Activated CD4-positive, alpha-beta T cell treated with anti-CD3 and anti-CD28 coated beads for 4 hours (primary cell): ENCODE measurements at places on chromosomes 7 and 10.

DNA sequence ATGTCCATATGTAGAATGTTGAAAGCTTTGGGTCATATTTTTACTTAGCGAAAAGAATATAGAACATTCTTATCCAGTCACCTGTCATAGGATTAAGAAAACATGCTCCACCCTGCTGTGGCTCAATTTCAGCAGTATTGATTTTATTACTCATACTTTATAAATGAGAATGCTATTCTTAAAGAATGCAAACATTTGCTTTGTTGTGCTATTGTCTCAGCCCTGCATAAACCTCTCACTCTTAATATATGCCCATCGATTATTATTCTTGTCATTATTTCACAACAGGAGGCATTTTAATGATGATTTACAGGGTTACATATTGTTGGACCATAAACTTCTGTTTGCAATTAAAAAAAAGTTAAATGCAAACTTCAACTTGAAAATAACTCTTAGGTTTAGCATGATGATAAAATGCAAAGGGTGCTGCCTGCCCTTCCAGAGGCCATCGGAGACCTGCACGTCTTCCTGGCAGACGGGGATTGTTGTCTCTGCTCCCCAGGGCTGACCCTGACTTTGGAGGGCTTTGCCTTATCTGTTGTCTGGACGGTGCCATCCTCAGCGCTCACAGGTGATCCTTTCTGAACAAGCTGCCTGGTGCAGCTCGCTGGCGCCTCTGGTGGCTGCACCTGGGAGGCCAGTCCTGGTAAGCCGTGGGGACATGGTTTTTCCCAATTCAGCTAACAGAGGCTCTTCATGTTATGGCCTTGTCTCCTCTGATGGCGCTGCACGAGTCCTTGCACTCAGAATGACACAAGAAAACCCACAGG is 50.0 kb upstream of the SHH start:
- no peak for DNase-seq

DNA sequence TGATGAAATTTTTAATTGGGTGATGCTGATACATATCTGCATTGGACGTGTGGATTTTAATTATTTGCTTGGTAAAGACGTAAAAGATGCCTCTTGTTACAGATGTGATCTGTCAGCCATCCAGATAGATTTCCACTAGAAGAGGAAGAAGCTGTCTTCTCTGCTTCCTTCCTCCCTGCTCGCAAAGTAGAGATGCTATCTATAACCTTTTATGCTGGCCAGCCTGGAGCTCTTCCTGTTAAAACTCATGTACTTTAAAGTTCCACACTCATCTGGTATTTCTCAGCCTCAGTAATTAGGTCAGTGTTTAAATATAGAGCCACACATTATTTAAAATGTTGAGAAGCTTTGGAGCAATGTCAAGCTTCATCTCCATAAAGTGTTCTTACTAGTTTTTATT is 51.2 kb upstream of the TMEM229A start:
- no peak for DNase-seq

GRCh38 chr10:86109421-86109820 is 257.2 kb downstream of the GRID1 start:
- DNase-seq, result no peak

GRCh38 chr10:116892907-116893685 is 43.8 kb downstream of the ENO4 start:
- DNase-seq, result no peak

DNA sequence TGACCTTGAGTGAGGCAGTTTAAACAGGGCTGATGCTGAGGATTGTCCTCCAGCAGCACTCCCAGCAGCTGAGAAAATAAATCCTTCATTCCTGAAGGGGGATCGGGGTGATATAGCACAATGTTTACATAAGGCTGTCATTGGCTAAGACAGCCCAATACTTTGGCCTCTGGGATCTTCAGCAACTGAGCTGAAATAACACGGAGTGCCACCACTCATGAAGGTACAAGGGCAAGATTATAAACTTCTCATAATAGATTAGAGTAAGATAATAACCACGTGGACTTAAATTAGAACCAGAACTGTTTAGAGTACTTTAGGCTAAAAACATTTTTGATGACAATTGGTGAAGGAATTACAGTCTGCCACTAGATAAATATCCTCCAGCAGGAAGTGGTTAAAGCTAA is 70.0 kb upstream of the PAPSS2 start:
- DNase-seq, result no peak

DNA sequence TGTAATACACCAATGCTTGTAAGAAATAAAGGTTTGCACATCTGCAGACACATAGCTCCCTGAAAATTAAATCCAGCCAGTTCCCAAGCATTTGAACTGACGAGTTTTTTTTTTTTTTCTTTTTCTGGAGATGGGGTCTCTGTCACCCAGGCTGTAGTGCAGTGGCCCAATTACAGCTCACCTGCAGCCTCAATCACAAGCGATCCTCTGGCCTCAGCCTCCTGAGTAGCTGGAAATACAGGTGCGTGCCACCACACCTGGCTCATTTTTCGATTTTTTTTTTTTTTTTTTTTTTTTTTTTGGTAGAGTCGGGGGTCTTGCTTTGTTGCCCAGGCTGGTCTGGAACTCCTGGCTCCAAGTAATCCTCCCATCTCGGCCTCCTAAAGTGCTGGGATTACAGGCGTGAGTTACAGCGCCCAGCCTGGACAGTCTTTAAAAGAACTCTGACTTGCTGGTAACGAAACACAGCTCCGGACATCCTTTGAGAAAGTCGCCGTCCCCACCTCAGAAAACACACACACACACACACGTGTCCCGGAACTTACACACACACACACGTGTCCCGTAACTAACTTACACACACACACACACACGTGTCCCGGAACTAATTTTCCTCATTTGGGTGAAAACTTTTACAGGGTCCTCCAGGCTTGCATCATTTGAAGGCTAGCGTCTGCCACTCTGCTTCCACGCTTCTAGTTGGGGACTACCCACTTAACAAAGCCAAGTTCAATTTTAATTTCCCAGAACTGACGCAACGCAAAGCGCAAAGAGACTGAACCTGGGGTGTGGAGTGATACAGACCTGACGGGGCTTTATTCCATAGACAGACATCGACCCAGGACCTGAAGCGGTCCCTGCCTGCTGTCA is 18.6 kb downstream of the OCM2 start:
- DNase-seq, result no peak

GRCh38 chr7:104795616-104796398 is 218.2 kb upstream of the KMT2E start:
- no peak for DNase-seq

GRCh38 chr7:37081436-37081835 is 357.1 kb upstream of the AOAH start:
- DNase-seq, result peak; percentile 32

DNA sequence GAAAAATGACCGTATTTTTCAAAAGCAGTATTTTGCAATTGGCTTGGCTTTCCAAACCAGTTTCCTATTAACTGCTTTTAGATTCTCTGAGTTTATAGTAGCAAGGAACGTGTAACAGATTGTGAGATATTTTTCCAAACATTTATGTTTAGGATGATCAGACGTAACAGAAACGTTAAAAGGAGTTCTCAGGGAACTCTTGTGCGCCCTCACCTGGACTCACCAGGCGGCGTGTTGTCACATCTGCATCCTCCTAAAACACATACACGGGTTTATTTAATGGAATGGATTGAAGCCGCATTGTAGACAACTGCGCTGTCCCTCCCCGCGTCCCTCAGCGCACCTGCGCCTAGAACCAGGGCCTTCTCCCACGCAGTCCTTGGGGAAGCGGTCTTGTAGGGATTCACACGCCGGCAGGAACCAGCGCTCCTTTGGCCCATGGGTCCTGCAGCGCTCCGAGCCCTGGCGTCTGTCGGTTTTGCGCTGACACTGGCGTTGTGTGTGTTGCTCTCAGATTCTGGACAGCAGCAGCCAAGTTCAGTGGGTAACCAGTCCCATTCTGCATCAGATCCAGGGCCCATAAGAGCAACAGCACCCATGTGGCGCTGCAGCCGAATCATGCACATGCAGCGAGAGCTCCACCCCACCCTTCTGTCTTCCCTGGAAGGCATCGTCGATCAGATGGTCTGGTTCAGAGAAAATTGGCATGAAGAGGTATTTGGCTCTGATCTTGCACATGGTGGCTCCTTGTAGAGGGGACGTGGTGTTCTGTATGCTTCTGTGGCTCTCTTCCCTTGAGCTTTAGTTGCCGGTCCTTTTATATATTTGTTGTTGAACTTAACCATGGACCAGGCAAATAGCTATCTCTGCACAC is 114.9 kb downstream of the TRRAP start:
- no peak for DNase-seq

- no peak for DNase-seq
These were observed 83.1 kb upstream of the IGFBP3 start for GRCh38 chr7:46003896-46004875.

- DNase-seq, result no peak
These were observed 128.9 kb downstream of the EGFR start for GRCh38 chr7:55147736-55148135.

GRCh38 chr10:110989016-110989415 is 69.6 kb downstream of the SHOC2 start:
- DNase-seq, result no peak

- no peak for DNase-seq
These were observed 200.0 kb upstream of the BMPER start for GRCh38 chr7:33705333-33705833.

DNA sequence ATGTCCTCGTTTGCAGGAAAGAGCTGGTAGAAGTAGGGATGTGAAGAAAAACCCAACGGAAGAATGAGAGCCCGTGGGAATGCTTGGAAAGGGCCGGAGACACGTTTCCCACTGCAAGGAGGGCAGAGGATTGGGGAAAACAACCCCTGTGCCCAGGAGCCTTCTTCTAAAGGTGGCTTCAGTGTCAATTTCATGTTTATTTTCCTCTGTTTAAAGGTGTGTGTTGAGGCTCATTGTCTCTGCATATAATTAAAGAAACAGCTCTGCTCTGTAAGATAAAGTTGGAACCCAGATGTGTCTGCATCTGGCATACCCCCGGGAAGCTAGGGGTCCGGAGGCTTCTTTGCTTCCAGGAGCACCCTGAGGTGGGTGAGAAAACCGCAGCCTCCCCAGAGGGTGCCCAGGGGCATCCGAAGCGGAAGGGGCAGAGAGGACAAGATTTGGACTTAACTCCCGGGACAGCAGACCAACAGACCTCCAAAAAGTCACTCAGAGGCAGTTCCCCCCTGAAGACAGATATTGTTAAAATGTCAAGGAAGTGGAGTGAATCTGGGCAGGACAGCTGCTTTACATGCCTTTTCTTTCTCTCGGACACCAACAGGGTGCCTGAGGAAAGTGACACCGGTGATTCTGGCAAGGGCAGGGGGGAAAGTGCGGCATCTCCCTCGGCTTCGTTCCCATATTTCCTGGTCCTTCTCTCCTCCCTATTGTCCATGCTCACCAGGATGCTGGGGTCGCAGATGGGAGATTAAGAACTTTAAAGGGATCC is 8.6 kb upstream of the GATA3 start:
- no peak for DNase-seq

- no peak for DNase-seq
These were observed 59.9 kb downstream of the SUGCT start for GRCh38 chr7:40194745-40195144.

GRCh38 chr10:78915190-78915518 is 153.6 kb upstream of the ZMIZ1 start:
- no peak for DNase-seq

GRCh38 chr7:2474224-2474623 is 2.0 kb downstream of the GRIFIN start:
- DNase-seq, result no peak

DNA sequence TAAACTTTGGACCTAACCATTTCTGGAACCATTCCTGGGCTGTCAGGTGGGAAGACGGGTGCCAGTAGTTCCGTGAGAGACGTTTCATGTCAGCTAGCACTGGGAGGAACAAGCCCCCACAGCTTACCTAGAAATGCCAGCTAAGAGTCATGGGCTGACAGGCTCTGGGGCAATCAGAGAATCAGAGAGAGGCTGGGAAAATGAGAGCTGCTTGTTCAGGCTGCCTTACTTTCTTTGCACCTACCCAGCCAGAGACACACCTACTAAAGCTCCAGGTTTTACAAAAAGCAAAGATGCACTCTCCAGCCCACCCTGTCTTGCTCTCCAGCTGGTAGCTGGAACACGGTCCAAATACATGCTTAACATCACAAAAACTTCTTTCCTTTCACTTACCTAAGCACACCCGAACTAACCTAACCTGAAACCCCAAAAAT is 688 bp downstream of the PTN start:
- no peak for DNase-seq

- DNase-seq, result no peak
These were observed 55.9 kb downstream of the MINPP1 start for GRCh38 chr10:87560495-87561129.

DNA sequence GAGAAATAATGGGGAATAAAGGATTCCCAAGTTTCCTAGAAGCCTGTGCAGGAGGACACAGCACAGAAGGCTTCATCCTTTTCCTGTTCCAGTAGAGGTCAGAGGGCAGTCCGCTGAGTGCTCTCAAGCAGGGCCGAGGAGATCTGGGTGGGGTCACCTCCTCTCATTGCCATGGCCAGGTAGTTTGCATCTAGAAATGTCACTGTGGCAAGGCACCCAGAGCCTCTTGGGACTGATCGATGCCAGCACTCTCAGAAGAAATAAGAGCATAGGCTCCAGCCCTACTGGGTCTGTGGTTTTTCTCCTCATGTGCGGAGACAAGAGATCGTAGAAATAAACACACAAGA is 7.9 kb downstream of the NUB1 start:
- DNase-seq, result no peak

- no peak for DNase-seq
These were observed 3.5 kb downstream of the PTTG1IP2 start for GRCh38 chr7:90472805-90473540.

- DNase-seq, result no peak
These were observed 717.4 kb downstream of the PARD3 start for GRCh38 chr10:34097682-34098081.

GRCh38 chr10:100826031-100826651 is 80.8 kb downstream of the PAX2 start:
- DNase-seq, result no peak

DNA sequence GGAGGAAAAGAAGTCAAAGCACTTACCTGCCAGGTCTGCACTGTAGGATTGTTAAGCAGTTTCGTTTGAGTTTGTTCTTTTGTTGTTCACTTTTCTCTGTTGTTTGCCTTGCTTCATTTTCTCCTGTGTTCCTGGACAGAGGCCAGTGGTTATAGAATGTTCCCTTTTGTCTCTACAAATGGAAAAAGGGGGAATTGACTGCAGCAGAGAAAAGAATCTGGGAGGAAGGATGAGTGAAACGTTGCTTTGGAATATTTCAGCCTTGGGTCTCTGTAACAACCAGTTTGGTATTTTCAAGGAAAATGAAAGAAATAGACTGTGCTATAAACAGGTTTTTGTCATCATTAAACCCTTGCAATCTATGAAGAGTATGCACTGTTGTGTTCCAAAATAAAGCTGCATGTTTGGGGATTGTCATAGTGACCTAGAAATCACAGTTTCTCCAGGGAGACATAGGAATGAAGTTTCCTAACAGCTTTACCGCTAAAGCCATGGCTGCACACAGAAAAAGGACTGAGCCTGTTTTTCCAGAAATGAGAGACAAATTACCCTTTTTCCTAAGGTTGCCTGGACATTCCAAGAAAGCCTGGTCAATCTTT is 60.8 kb upstream of the HABP2 start:
- DNase-seq, result no peak

GRCh38 chr7:327233-327931 is 37.4 kb downstream of the FOXL3 start:
- DNase-seq, result no peak
